ENCODE measurements at places on chromosomes 2 and 18.

DNA sequence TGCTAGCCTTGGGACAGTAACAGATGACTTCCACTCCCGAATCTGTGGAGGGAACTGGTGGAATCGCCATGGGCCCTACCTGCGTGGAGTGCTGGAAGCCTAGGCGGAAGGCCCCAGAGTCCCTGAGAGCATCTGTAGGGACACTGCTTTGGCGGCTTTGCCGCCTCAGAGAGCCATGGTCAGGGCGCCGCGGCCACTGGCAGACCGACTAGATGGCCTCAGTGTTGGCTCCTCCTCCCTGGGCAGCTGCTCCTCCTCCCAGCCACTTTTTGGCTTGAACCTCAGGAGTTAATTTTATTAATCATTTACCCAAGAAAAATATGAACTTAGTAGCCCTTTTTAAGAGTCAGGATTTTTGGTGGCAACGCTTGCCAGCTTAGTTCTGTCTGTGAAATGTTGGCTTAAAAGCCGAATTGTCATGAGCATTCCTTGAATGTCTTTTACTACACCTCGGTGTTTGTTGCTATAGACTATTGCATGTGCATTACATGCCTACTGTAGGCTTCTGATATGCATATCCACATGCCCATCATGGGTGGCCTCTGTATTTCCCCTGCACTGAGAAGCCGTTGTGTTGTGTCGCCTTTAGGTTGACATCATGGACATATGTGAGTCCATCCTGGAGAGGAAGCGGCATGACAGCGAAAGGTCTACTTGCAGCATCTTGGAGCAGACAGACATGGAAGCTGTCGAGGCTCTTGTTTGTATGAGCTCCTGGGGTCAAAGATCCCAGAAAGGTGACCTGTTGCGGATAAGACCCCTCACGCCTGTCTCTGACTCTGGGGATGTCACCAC is 2.4 kb downstream of the KLF11 start:
- DNase-seq, result no peak

DNA sequence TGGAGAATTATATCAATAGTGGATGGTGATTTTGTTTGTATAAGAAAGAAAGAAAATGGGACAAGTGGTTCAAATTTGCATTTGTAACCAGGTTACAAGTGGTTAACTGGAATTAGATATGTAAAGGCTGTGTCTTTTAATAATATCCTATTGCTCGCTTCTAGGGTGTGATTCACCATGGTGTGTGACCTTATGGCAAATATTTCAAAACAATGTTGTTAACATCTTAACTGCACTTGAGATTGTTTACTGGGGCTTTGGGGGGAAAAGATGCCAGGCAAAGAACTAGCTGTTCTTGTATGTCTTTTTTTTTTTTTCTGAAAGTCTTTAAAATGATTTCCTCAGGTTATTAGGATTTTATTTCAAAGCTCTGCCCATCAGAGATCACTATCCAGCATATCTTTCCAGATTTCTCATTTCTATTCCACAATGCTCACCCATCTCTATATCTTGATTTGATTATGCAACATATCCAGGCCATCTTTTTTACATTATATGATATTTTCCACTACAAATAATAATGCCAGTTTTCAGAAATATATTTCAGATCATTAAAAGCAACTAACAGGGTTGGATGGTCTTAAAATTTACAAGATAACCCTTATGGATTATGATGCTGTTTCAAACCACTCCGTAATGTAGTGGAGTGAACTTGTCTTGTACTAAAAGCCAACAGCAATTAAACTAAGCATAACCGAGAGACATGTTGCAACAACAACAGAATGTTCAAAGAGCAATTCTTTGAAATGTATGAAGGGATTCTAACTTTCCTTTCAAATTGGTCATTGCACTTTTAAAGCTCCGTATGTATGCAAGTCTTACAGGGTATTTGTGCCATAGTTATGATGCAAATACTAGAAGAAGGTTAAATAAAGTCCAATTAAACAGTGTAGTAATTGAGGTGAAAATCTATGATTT is 341.5 kb upstream of the ETAA1 start:
- no peak for DNase-seq

DNA sequence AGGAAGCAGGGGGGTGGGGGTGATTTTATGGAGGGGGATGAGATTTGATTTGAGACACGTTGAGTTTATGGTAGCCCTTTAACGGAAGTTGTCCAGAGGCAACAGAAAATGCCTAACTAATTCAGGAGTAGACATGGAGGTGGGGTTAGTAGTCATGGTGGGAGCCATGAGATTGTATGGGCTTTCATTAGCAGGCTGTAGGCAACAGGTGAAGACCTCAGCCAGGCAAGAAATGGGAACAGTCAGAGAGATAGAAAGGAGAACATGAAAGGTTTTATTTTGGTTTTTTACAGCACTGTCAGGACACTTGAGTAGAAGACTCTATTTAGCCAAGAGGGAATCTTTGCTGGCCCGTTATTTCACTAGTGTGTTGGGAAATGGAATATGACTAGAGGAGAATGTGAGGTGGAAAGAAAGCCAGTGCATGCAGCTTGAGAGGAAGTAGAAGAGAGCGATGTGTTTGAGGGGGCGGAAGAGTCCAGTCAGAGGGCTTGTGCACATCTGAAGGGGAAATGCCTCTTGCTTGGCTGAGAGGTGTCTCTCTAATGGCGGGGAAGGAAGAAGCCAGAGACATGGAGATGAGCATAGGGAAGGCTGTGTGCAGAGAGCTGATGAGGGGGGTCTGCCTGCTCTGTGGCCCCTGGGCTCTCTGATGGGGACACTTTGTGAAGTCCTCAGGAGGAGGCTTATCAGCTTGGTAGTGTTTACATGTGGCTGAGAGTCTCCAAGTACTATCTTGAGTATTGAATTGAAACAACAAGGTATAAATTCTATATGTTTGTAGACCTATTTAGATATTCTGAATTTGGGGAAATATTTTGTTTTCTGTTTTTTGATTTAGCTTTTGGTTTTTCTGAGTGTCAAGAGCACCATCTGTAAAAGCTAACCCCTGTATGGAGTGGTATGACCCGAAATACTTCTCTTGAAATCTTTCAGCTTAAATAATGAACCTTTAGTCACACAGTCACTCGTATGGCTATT is 66.9 kb upstream of the ITM2C start:
- peak; percentile 37 for DNase-seq

DNA sequence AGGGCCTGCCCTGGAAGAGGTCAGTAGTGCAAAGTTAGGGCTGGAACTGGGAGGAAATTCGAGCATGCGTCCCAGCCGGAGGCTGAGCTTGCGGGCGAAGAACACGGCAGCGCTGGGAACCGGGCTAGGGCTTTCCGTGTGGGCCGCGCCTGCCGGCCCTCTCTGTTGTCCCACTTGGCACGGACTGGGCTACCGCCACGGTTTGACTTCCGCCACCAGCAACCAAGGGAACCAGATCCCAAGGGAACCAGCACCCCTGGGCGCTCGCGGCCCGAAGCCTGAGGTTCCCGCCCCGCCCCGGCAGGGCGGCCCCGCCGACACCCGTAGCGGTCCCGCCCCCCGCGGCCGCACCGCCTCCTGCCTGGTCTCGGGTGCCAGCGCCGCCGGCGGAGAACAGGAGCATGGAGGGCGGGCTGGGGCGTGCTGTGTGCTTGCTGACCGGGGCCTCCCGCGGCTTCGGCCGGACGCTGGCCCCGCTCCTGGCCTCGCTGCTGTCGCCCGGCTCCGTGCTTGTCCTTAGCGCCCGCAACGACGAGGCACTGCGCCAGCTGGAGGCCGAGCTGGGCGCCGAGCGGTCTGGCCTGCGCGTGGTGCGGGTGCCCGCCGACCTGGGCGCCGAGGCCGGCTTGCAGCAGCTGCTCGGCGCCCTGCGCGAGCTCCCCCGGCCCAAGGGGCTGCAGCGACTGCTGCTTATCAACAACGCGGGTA is at the start of gene SPR:
SPR (plus strand) TSS at position 377 of the 708 bp plus-strand sequence; CDS start at position 402, 25 bp downstream.
- peak; percentile 82 for DNase-seq

DNA sequence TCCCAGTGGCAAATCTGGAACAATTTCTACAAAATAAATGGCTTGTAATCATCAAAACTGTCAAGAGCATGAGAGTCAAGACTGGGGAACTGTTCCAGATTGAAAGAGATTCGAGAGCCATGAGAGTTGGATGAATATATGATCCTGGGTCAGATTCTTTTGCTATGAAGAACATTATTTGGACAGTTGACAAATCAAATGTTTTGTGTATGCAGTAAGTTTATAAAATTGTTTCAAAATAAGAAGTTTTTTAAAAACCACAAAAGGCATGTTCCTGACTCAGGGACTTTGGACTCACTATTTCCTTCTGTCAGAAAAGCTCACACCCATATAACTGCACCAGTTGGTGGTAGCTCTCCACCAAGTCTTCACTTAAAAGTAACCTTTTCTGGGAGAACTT is 38.5 kb downstream of the ROCK2 start:
- DNase-seq, result no peak

GRCh38 chr18:59271606-59272220 is 1.5 kb downstream of the RAX start:
- DNase-seq, result no peak
